ENCODE measurements at places on chromosomes 13 and 19.

DNA sequence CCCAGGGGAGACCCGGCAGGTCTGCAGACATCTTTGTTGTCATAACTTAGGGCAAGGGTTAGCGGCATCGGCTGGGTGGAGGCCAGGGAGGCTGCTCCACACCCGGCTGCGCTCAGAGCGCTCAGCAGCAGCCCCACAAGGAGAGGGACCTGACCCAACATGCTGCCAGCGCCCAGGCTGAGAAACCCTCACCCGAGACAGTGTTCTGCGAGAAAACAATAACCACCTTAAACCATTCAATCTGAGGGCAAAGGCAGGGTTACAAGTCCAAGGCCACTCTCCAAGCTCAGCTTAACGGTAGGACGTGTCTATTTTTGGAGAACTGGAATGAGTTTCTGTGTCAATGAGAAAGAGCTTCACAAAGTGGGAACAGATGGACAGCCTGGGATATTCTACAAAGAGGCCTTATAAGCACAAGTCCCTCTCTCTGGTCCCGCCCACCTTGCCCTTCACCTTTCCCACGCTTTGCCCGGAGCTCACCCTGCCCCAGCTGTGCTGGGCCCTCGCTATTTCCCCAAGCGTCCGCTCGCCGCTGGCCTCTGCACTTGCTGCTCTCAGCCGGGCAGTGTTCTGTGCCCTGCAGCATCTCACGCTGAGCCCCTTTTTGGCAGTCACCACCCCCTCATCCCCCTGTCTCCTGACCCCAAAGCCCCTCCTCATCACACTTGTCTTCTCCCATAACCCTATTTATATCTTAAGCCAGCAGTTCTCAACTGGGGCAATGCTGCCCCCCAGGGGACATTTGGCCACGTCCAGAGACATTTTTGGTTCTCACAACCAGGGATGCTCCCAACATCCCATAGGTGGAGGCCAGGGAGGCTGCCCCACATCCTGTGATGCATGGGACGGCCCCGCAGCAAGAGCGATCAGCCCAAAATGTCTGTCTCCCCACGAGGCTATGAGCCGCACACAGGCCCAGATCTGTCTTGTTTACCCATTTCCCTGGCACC lies 17.6 kb downstream of the PPP1R12C start:
- DNase-seq = no peak

- no peak for DNase-seq
Observed at GRCh38 chr13:104831831-104832230, 1703.6 kb downstream of the EFNB2 start.

GRCh38 chr13:109787135-109787954 lies 962 bp upstream of the IRS2 start:
- no peak for DNase-seq

DNA sequence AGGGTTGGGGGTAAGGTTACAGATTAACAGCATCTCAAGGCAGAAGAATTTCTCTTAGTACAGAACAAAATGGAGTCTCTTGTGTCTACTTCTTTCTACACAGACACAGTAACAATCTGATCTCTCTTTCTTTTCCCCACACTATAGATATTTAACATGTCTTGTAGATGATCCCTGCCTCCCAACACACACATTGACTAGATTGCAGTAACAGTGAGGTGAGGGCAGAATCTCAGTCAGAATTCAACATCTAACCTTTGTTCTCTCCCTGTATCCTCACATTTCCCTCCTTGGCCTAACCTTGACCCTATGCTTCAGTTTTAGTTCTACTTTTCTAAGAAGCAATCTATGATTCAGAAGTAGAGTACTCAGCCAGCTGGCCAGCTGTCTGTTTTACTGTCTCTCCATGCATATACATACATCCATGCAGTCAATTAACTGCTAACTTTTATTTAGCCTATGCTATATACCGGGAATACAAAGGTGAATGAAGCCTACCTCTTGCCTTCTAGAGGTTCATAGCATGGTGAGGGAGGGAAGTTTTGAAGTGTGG lies 18.1 kb downstream of the DNAJC15 start:
- DNase-seq = no peak

DNA sequence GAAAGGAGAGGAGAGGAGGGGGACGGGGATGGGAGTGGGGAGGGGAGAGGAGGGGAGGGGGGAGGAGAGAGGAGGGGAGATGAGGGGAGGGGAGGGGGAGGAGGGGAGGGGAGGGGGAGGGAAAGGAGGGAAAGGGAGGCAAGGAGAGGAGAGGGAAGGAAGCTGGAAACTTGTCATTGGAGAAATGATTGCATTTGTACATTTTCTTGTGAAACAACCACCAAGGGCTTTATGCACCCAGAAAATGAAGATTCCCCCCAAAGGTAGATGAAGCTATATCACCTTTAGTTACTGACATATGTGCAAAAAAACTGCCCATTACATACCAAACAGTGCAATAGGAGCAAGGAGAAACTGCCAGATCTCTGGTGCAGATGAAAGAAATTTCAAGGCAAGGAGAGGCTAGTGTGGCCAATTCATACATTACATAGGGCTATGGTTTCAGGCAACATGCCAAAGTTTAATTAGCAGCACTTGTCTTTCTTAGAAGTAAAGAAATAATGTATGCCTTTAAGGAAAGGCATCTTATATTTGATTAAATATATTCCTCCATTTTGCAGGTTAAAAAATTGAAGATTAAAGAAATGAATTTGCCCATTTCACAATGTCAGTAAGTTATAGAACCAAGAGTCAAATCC lies 49.5 kb upstream of the STK24 start:
- no peak for DNase-seq

GRCh38 chr13:112248862-112249592 lies 127.1 kb upstream of the SPACA7 start:
- no peak for DNase-seq

GRCh38 chr19:33821871-33822270 lies 25.2 kb downstream of the KCTD15 start:
- no peak for DNase-seq

DNA sequence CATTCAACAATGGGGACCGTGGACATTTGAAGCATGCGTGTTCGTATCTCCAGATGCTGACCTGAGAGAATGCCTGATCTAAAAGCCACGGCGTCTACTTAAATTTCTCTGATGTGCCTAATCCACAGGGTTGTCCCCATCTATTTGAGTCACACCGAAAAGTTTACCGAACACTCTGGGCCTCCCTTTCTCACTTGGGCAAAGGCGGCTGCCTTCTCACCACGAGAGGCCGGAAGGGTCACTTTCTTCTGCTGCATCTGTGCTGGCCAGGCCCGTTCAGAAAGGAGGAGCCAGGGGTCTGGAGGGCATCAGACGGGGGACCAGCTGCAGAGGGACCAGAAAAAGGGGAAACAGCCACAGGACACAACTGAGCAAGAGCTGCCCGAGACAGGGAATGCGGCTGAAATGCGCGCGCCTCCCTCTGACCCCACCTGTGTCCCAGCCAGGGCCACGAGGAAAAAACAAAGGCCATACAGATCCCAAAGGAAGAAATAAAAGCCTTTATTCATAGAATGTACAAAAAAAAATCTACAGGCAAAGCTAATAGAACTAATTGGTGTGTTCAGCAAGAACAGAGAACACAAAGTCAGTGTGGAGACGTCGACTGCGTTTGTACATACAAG lies 71.3 kb upstream of the C13orf46 start:
- DNase-seq = no peak

GRCh38 chr19:18778076-18778389 lies 13.1 kb downstream of the COMP start:
- no peak for DNase-seq

- no peak for DNase-seq
Observed at GRCh38 chr13:109599901-109600657, 186.3 kb downstream of the IRS2 start.

DNA sequence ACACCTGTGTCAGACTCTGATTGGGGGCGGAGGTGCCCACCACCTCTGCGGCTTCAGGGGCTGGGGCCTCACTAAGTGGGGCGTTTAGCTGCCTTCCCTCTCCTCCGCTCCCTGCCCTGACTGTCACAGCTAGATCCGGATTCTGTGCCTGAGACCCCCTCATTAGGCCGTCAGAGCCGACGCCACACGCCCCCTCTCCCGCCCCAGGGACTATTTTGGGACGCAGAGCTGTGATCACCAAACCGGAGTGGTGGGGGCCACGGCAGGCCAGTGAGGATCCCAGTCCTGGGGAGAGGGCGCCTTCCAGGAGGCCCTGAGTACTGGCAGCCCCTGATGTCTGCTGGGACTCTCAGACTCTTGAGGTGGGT lies 762 bp downstream of the KANK3 start:
- no peak for DNase-seq

GRCh38 chr13:97528518-97528917 lies 94.5 kb downstream of the RAP2A start:
- DNase-seq = no peak

GRCh38 chr13:36217456-36217855 lies 3.1 kb upstream of the SOHLH2 start:
- no peak for DNase-seq

DNA sequence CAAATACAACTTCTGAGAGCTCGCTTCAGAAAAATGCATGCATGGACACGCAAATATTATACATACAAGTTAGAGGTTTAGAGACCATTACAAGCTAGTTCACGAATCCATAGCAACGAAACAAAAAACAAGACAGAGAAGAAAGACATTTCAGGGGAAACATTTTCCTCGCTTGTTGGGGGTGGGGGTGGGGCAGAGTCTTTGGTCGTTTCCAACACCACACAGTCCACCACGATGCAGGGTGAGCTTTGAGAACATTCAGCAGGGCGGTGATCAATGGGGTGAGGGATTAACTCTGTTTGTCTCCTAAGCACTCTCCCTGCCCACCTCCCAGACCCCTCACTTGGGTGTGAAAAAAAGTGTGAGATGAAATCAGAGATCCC lies 651 bp downstream of the OXGR1 start:
- DNase-seq = no peak

DNA sequence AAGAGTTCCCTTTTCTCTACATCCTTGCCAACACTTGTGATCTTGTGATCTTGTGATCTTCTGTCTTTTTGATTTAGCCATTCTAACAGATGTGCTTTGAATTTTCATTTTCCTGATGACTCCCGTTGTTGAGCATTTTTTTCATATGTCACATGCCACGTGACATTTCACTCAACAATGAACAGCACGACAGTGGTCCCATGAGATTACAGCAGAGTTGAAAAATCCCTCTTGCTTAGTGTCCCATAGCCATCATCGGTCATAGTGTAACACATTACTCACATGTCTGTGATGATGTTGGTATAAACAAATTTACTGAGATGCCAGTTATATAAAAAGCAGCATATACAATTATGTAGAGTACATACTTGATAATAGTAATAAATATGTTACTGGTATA lies 256.1 kb upstream of the OBI1 start:
- no peak for DNase-seq

GRCh38 chr19:51094696-51095279 lies 12.1 kb upstream of the KLK14 start:
- DNase-seq = no peak

GRCh38 chr19:54179921-54180461 lies 7.0 kb upstream of the TMC4 start:
- DNase-seq = no peak

DNA sequence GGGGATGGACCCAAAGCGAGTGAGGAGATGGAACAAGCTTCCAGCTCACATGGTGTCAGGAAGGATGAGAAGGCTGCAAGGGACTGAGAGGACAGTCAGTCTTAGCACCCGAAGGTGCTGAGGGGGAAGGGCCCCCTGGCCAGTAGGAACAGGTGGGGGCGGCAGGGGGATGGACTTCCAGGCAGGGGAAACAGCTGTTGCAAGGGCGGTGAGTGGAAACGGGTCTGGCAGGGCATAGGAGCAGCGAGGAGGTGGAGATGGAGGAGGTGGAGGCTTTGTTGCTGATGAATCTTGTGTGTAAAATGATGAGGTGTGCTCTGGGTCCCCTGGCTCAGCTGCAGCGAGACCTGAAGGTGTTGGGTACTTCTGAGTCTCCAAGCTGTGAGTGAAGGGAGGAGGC lies 1.2 kb downstream of the MAP1S start:
- DNase-seq = no peak

- no peak for DNase-seq
Observed at GRCh38 chr19:9937001-9937411, 691 bp upstream of the OLFM2 start.

- no peak for DNase-seq
Observed at GRCh38 chr13:94178625-94179244, 300.7 kb downstream of the DCT start.

GRCh38 chr19:39086386-39086785 lies 2.2 kb downstream of the ACP7 start:
- no peak for DNase-seq

GRCh38 chr13:41026788-41027187 lies 7.7 kb upstream of the ELF1 start:
- no peak for DNase-seq

DNA sequence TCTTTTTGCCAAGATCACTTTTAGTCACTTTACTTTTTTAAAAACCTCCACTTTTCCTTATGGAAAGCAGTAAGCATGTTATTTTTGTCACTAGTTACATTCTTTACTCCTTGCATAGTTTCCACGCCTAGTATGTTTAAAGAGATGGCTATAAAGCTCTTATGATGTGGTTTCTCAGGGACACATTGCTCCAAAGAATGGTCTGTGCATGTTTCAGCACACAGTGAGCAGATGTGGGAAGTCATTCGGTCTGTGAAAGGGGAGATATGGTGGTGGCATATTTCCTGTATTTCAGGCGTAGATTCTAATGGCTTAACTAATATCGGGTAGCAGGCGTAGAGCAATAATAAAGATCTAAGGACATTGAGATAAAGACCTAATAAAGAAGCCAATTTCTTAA lies 180.7 kb downstream of the SLITRK6 start:
- DNase-seq = no peak

- no peak for DNase-seq
Observed at GRCh38 chr19:58382997-58383603, 2.3 kb upstream of the ZNF837 start.

GRCh38 chr19:8050274-8051096 lies 2.1 kb upstream of the CCL25 start:
- no peak for DNase-seq

GRCh38 chr19:8610041-8610935 lies at the start of gene ADAMTS10:
Gene ADAMTS10, minus strand, starts transcription at chr19:8610715. Its CDS starts 5,005 bp downstream, at chr19:8605710.
- no peak for DNase-seq

GRCh38 chr13:110652764-110653163 lies 37.4 kb downstream of the NAXD start:
- DNase-seq = no peak

- no peak for DNase-seq
Observed at GRCh38 chr19:57709616-57710015, 612 bp upstream of the ZNF154 start.

DNA sequence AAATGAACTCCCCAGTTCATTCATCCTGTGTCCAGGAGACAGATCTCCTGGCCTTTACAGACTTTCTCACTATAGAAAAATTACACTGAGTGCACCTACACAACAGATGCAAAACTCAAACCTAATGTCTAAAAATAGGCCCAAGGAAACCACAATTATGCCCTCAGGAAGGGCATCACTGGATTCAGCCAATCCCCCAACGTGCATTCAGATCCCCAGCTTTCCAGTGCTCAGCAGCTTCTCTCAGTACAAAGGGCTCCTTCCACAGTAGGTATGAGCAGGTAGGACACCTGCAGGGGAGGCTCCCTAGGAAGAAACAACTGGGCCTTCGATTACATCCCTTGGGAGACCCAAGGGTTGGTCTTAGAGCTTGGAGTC lies 2.1 kb downstream of the ZNF709 start:
- no peak for DNase-seq

GRCh38 chr13:28575200-28575599 lies 80.3 kb upstream of the FLT1 start:
- no peak for DNase-seq

GRCh38 chr19:54955376-54955775 lies 8.0 kb upstream of the NLRP7 start:
- no peak for DNase-seq

- DNase-seq = no peak
Observed at GRCh38 chr19:16074488-16075365, 1.6 kb upstream of the TPM4 start.

GRCh38 chr19:737591-738093 lies 13.3 kb upstream of the MISP start:
- DNase-seq = no peak

GRCh38 chr19:1076046-1076386 lies 9.0 kb downstream of the ARHGAP45 start:
- no peak for DNase-seq

Data from cortex of kidney (tissue), 1 donor.